ENCODE measurements at places on chromosomes 3 and 15.

- DNase-seq: no peak
Observed at GRCh38 chr3:9682096-9682495, 21.5 kb upstream of the CPNE9 start.

- no peak for DNase-seq
Observed at GRCh38 chr15:61839546-61839945, 220.7 kb downstream of the VPS13C start.

GRCh38 chr3:77394046-77394445 is 354.1 kb downstream of the ROBO2 start:
- no peak for DNase-seq

GRCh38 chr3:175489406-175489805 is 630.3 kb downstream of the NAALADL2 start:
- no peak for DNase-seq

DNA sequence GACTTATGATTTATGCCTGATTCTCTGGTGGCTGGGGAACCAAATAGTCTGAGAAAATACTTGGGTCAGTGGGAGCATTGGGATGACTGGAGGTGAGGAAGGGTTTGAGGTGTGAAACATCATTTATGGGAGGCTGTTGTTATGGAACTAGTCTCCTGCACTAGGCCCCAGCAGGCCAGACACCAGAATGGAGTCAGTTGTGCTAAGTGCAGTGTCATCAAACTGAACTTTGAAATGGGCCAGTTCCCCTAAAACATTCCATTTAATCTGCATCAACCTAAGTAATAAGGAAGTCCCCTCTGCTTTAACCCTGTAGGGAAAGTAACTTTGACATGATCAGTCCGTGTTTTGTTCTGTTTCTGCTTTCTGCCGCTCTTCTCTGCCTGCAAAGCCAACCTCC is 44.9 kb upstream of the KLHL25 start:
- DNase-seq: no peak

GRCh38 chr3:177528306-177529070 is 331.2 kb upstream of the TBL1XR1 start:
- DNase-seq: no peak

DNA sequence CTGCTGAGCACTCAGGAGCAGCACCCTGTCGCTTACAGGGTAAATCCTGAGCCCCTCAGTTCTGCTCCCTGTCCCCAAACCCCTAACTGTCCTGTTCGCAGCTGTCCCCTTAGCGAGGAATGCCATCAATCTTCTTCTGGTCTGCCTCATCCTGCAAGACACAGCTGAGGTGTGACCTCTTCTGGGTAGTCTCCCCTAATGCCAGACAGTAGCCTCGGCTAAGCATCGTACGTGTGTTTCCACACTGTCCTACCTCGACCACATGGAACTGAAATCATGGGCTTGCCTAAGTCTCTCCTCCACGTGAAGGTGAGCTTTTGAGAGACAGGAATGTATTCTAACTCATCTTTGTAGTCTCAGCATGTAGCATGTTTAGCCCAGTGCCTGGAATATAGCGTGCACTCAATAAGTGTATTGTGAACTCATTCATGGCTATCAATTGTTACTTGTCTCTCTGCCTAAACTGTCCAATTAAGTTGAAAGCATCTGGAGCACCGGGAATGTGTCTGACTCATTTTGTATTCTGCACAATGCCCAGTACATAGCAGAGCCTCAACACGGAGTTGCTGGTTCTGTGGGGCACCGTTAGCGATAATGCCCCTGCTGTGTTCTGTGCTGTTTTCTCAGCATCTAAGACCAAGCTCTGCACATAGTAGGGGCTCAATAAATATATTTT is 90.2 kb downstream of the HES1 start:
- DNase-seq: no peak

- no peak for DNase-seq
Observed at GRCh38 chr15:34043391-34043790, 4.4 kb upstream of the AVEN start.

GRCh38 chr3:115099134-115099985 is 47.7 kb downstream of the ZBTB20 start:
- DNase-seq: no peak

DNA sequence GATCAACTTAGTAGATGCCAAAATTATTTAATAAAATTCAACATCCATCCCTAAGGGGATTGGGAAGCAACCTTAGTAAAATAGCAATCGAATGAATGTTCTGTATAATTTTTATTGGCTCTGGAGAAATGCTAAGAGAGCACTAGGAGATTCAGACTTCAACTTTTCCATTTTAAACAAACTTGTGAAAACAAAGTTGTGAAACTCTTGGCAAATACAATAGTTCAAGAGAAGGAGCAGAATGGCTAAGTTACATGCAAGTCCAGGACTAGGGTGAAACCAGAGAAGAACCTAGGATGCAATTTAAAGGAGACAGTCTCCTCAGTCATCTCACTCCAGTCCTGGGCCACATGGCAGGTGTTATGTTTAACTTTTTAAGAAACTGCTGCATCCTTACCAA is 16.7 kb upstream of the ZNF280D start:
- DNase-seq: no peak

- no peak for DNase-seq
Observed at GRCh38 chr3:189027626-189028155, 144.1 kb upstream of the TPRG1 start.

- no peak for DNase-seq
Observed at GRCh38 chr15:51866751-51867150, 37.3 kb downstream of the TMOD3 start.

GRCh38 chr3:58622892-58623291 is 43.7 kb downstream of the FAM3D start:
- no peak for DNase-seq

GRCh38 chr3:174202561-174202960 is 656.6 kb upstream of the NAALADL2 start:
- DNase-seq: no peak

- no peak for DNase-seq
Observed at GRCh38 chr15:88331291-88331690, 74.8 kb upstream of the NTRK3 start.

- DNase-seq: no peak
Observed at GRCh38 chr15:56040081-56041035, 46.9 kb upstream of the NEDD4 start.

- DNase-seq: no peak
Observed at GRCh38 chr3:10177737-10178136, 13.0 kb downstream of the IRAK2 start.

- no peak for DNase-seq
Observed at GRCh38 chr3:196867155-196867506, 589 bp upstream of the SENP5 start.

GRCh38 chr15:39778021-39778420 is 4.6 kb downstream of the FSIP1 start:
- DNase-seq: no peak

DNA sequence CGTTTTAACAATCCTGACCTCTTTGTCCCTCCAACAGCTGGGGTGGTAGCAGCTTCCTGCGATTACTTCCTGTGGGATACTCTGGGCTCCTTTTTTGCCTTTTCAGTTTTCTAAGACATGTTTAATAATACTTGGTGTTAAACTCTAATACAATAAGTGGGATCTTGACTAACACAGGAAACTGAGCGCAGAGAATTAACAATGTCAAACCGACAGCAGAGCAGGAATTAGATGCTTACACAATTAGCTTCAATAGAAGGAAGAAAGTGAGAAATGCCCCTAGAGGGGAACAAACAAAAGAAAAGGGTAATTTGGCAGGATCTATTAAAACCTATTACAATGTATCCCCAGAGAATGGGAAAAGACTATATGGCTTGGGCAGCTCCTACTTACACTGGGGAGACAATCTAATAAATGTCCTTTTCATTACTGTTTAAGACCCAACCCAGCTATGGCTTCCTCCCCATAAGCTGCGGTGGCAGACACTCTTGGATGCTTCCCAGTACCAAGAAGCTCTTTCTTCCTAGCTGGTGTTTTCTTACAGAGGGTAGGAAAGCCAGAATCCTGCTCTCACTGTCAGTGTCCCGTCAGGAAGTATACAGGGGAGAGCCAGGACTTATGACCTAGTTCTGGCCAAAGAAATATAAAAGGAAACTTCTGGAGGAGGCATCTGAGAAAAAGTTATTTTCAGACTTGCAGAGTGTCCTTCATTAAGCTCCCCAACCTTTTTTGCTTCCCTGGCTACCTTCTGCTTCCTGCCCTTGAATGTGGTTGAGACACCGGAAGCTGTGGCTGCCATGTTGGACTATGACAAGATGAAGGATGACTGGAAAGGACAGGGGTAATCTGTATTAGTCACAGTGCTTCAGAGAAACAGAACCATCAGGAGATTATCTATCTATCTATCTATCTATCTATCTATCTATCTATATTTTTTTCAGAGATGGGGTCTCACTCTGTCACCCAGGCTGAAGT is 194.1 kb upstream of the KBTBD8 start:
- DNase-seq: no peak

GRCh38 chr3:7393944-7394605 is 533.2 kb downstream of the GRM7 start:
- no peak for DNase-seq

DNA sequence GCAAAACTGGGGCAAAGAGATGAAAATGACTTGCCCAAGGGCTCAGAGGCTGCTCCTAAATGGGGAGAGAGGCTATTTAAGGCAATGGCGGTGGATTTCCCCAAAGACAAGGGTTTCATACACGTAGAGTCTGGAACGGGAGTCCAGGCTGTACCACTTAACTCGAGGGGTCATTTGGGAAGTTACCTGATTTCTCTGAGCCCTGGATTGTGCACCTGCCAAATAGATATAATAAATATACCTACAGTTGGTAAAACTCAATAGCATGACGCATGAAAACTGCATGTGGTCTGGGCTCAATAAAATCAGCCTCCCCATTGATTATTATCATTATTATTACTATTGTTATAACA is 1.3 kb upstream of the ITPR1 start:
- no peak for DNase-seq

DNA sequence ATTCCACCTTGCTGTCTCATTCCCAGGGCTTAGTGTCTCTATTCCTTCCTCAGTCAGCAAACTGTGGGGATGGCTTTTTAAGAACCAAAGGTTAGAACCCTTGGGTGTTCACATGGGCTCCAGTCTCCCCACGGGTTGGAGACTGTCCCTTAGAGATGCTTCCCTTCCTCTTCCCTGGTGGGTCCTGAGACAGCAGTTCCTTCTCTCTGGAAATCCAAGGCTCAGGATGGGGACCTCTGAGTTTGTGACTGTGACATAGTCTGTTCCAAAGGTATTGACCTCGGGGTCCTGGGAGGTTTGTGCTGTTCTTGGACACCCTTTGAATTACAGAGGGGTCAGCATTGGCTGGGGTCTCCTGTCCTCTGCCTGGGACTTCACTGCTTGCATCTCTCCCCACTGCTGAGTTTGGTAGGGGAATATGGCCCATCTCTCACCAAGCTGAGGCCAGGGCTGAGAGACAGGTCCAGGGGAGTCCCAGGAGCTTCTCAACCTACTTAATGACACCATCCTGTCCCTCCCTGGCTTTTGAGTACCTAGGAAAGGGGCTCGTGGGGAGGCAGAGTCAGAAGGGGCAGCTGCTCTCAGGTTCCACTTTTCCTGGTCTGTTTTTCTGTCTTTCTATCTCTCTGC is 1.5 kb downstream of the GRM2 start:
- DNase-seq: no peak

- no peak for DNase-seq
Observed at GRCh38 chr3:127776347-127776746, 46.0 kb downstream of the MGLL start.

GRCh38 chr3:39295184-39295775 is 15.4 kb upstream of the CX3CR1 start:
- DNase-seq: no peak

DNA sequence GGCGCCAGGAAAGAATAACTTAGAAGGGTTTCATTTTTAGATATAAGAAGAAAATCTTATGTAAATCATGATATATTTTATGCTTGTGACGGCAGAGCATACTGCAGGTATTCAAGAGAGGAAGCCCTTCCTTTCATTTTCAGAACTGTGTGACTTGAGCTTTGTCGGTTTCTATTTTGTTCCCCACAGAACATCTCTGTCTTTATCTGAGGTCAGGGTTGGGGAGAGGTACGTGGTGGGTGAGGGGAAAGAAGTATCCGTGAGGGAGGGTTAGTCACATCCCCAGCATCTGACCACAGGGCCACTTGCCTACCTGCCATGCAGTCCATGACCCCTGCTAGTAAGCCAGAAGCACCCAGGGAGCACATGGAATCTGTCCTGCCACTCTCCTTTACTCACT is 126.5 kb downstream of the DGKG start:
- DNase-seq: no peak

DNA sequence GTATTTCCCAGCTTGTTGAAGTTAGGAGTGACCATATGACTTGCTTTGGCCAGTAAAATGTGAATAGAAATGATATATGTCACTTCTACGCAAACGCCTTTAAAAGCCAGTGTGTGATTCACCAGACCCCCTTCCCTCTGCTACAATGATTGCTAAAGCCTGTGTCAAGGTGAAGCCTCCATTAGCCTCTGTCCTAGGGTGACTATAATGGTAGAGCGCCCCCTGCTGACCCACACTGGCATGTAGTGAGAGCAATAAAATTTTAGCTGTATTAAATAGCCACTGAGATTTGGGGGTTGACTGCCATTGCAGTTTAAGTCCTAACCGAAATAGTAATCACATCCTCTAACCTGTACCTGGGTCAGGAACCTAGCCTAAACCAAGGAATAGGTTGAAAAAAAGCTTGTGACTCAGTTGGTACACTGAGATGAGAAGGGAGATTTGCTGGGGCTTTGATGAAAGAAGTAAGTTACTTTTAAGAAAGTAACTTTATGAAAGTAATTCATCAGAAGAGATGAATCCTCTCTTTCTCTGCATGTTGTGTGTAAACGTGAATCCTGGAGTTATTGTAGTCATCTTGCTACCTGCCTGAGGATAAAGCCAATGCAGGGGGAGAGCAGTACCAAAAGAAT is 52.6 kb downstream of the GTF2E1 start:
- peak; percentile 69 for DNase-seq

DNA sequence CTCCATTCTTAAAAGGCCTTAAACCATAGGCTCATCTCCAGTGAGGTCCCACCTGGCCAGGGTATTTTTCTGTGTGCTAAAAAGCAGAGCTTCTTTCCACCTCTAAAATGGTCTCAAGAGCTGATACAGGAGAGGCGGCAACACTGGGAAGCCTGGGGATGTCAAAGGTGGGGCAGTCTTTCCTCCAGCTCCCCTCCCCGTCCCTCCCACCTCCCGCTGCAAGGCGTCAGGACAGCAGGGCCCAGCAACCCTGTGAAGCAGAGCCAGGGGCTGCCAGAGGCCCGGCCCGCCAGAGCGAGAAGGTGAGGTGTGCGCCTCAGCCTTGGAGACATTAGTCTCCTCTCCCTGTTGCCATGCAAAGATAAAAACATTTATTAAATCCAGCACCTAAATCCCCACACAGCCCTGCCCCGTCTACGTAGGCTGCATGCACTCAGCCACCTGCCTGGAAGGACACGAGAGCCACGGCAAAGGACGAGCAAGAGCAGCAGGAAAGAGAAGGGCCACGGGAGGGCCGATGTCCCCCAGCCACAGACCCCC is 75.6 kb downstream of the FAM174B start:
- no peak for DNase-seq

DNA sequence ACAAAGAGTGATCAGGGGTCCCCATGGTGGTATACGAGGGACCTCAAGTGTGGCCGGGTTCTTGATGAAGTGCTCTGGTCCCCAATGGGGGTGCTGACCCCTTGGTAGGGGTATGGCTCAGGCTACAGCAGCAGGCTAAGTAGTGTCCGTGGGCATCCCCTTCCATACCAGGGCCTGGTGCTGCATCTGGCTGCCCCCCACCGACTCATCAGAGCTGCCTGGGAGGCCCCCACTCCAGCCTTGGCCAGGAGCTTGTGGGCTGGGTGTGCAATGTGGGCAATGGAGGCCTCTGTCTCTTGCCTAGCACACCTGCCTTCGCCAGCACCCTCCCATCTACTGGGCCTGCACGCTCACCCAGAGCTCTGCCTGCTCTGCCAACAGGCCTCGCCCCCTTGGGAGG is 59.0 kb upstream of the SEC13 start:
- DNase-seq: no peak

- no peak for DNase-seq
Observed at GRCh38 chr3:143595456-143596077, 252.7 kb downstream of the SLC9A9 start.
